ENCODE measurements at places on chromosomes 4 and X.

GRCh38 chrX:17638731-17639130, 98.6 kb upstream of the SCML1 start:
- DNase-seq, result no peak

DNA sequence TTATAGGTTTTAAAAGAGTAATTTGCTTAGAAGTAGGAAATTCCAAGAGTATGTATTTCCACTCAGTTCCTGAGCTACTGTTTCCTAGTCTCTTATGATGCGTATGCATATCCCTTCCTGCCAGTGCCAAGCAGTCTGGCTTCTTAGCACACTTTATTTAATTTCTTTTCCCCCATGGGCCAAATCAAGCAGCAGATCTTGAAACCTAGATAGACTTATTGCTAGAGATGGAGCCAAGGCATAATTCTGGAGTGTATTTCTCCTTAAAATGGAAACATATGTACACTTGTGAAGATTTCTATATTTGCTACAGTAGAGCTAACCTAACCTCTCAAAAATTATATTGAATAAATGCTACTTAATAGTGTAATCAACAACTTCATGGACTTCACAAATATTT, 2337.6 kb downstream of the PCDH7 start:
- DNase-seq, result no peak

DNA sequence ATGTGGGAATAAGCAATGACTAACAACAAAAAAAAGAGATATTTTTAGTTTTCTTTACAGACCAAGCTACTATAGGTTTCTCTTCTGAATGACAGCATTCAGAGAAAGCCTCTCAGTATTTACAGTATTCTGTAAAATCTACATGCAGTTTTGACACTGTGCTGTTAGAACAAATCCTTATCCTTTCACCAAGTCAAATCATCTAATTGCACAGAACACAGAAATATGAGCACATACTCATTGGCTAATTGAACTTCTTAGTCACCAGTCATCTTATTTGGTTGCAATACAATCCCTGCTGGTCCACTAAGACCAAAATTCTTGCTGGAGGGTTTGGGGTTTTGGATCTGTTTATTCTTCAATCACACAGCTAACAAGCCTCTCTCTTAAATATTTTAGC, 5.7 kb downstream of the ACOT9 start:
- DNase-seq, result peak; percentile 38

DNA sequence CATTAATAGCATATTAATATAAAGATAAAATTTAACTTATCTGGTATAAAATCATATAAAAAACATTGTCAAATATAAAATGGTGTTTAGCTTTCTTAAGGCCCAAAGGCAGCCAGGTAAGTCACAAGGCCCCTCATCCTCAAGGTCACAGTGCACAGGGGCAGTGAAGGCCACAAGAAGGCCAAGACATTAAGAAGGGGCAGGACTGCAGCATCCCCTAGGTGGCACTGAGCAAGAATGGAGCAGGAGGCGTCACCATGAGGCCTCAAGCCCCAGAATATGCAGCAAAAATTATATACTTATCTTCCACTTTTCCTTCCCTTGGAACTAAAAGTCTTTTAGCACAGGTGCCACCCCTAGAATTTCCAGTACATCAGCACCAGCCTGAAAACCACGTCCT, 49.5 kb upstream of the MAGEA8 start:
- DNase-seq, result no peak

DNA sequence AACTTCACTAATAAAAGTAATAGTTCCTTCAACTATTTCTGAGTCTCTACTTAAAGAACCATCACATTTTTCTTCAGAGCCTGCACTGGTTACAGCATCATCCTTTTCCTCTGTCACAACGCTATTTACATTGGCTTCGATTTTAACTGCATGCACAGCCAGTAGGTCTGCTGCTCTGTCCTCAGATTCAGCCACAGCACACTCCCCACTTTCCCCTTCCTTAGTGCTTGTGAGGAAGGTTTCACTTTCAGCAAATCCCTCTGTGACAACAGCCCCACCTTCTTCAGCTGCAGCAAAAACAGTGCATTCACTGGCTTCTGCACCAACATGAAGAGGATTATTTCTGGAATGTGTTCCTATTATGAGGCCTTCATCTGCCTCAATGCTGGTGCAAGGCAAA, 25.7 kb downstream of the BOD1L1 start:
- DNase-seq, result no peak

GRCh38 chr4:3706111-3706511, 60.1 kb upstream of the ADRA2C start:
- DNase-seq, result no peak

DNA sequence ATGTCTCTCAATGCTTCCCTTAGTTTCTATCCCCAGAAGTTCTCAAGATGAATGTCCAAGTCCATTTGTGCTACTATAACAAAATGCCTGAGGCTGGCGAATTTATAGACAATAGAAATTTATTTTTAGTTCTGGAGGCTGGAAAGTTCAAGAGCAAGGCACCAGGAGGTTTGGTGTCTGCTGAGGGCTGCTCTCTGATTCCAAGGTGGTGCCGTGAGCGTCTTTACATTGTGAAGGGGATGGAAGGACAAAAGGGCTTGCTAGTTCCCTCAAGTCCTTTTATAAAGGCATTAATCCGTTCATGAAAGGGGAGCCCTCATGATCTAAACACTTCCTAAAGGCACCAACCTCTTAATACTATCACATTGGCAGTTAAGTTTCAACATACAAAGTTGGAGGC, 12.3 kb downstream of the TRIM2 start:
- no peak for DNase-seq

DNA sequence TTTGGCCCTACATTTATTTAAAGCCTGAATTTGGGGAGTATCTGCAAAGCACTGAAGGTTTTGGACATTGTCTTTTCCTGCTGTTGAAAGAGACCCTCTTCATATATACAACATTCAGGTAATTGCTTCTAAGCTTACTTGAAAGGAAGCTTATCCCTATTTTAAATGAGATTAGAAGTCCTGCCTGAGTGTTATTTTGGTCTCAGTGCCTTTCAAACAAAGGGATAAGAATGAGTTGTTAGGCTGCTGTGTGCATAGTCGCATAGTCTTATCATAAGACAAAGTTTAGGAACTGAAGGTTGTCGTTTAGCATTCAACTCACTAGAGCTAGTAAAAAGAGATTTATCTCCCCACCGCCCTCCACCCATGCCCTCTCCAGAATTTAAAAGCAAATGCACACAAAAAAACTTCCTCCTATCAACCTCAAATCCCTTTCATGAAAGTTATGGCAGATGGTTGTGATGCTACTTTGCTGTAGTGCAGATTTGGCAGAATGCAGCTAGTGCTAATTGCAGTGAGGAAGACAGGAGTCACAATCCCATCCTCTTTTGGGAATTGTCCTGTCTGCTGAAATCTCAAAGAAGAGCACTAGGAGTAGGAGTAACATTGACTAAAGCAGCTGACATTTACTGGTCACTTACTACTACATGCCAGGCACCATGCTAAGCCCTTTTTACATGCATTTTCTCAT, 5.8 kb downstream of the HERC3 start:
- DNase-seq, result no peak

DNA sequence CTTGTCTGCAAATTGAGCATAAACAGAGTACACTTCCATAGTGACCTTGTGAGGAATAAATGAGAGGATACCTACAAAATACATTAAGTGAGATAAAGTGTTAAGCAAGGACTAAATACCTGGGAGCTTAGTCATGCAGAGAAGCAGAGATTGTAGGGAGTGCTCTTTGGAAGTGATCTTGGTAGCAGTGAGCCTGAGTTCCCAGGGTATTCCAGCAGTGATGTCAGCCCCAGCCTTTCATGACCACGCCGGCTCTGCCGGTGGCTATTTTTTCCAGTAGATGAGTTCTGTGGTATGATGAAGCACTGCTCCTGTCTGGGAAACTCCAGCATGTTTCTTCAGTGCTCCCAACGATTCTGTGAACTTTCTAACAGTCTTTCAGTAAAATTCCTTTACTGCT, 391.5 kb upstream of the IGFBP7 start:
- DNase-seq, result peak; percentile 63

DNA sequence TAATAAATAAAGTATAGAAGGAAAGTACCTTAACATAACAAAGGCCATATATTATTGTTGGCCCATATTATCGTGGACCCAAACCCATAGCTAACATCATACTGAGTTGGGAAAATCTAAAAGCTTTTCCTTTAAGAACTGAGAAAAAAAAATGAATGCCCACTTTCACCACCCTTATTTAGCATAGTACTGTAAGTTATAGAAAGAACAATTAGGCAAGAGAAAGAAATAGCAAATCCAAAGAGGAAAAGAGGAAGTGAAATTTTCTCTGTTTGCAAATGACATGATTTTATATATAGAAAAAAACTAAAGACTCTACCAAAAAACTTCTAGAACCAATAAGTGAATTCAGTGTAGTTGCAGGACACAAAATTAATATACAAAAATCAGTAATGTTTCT, 1854.6 kb downstream of the PCDH7 start:
- DNase-seq, result no peak

- DNase-seq, result no peak
Measured at GRCh38 chr4:94519925-94520789, 68.4 kb downstream of the PDLIM5 start.

GRCh38 chr4:169167957-169168858, 102.5 kb downstream of the SH3RF1 start:
- DNase-seq, result no peak

DNA sequence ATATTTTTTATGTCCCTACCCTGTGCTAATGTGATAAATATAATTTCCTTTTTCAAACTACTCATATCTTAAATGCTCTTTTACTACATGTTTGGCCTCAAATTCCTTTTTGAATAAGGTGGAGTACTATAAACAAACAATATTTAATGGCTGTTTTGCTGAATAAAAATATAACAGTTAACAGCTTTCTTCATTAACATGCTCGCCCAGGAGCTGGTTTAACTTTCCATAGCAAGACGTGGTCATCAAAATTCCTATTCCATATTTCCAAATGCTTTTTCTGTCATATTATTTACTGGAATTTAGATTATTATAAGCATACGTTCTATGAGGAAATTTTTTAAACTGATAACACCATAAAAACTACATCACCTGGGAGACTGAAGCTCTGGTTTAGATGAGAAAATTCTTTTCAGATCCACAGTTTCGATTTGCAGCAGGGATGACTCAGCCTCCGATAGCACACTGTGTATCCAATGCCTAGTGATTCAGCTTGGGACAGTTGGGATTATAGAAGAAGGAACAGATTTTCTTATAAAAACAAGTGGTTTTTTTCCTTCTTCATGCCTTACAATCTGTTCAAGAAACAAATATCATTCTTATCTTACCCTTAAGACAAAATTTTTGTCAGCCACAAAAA, 129.1 kb downstream of the FBXO8 start:
- DNase-seq, result peak; percentile 65

GRCh38 chr4:103375278-103375677, 177.1 kb upstream of the CENPE start:
- DNase-seq, result peak; percentile 69

DNA sequence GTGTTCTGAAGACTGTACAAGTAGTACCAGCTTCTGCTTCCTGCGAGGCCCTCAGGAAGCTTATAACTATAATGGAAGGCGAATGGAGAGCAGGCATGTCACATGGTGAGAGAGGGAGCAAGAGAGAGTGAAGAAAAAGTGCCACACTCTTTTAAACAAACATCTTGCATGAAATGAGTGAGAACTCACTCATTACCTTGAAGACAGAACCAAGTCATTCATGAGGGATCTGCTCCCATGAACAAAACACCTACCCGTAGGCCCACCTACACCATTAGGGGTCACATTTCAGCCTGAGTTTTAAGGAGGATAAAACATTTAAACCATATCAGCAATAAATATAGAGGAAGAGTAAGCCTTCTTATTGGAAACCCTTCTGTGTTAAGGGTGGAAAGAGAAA, 19.4 kb downstream of the P2RY10 start:
- no peak for DNase-seq

DNA sequence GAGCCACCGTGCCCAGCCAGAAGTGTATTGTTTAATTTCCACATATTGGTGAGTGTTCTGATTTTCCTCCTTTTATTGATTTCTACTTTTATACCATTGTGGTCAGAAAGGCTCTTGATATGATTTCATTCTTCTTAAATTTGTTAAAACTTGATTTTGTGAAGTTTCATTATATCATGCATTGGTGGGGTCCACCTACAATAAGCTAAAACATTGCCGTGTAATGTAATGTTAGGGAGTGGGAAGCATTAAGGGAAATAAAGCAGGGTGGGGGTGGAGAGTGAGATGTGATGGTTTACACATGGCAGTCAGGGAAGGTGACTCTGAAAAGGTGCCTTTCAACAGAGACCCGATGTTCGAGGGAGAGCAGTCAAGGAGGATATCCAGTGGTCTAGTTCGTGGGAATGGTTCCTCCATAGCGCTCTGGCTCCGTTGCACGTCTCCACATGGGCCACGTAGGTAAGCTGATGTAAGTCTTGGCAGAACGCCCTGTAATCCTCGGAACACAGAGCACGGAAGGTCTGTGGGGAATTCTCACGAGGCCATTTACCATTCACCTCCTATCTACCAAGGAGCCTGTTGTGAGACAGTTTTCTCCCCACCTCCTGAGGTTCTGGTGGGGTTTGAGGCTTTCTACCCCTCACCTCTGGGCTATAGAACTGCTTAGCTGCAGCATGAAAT, 7.7 kb upstream of the WDR13 start:
- DNase-seq, result no peak

DNA sequence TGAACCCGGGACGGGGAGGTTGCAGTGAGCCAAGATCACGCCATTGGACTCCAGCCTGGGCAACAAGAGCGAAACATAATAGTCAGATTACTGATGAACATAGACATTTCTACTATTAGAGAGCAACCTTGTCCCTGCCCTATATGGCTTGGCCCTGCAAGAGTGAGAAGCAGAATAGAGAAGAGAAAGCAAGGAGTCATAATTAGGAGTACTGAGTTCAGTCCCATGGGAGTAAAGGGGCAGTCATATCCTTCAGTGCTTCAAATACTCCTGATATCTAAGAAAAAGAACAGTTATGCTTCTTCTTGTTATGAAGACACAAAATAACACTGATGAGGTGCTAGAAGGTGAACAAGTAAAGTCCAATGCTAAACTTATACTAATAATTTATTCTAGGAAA, 33.8 kb downstream of the CLDN2 start:
- DNase-seq, result no peak

DNA sequence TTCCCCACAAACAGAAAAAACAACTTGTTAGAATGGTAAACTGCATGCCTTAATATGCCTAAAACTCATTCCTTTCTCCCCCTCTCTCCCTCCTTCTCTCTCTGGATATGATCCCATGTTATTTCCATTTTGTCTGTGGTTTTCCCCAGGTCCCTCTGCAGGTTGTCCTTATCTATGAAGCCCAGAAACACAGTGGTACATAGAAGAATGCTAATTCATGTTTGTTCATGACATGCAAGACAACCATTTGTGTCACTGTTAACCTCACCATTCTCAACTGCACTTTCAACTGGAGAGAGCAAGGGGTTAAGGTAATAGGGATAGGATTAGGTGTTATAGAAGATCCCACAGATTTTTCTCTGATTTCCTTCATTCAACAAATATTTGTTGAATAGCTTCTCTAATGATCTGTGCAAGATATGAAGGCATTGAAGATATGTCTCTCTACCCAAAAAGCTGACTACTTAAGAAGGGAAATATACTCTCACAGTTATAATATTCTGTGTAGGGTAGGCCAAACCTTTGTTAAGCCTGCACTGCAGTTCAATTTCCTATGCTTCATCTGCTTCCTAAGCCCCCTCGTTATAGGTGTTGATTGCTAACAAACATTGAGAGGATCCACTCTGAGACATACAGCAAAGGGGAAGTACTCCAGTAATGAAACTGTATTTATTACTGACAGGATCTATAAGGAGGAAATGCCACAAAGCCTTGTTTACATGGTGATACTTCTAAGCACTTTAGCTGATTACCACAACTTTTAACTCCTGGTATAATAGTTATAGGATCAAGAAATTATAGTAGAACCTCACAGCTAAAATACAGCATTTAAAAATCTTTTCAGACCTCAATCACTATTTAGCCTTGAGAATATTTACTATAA, 96.1 kb downstream of the FRYL start:
- DNase-seq, result no peak

GRCh38 chr4:17753646-17754045, 27.8 kb downstream of the FAM184B start:
- no peak for DNase-seq
